ENCODE measurements at places on chromosomes 2 and 18.
A peak's percentile ranks its signal among the peaks of the same experiment; 100 is the strongest.

DNA sequence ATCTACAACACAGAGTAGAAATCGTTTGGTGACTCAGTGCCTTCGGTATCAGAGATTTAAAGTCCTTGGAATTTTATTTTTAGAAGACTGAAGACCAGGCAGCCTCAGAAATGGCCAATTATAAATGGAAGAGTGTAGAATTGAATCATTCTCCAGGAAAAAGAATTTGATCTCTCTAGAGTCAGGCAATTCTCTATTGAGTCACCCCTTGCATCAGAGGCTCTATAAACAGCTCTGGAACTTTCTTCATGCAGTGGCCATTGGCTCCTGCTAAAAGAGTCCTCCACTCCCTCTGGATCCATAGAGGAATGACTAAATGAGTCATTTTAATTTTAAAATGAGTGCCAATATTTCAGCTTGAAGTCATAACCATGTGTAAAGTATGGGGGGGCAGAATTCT, 816.2 kb downstream of the TDRD15 start:
- DNase-seq: peak; percentile 30

DNA sequence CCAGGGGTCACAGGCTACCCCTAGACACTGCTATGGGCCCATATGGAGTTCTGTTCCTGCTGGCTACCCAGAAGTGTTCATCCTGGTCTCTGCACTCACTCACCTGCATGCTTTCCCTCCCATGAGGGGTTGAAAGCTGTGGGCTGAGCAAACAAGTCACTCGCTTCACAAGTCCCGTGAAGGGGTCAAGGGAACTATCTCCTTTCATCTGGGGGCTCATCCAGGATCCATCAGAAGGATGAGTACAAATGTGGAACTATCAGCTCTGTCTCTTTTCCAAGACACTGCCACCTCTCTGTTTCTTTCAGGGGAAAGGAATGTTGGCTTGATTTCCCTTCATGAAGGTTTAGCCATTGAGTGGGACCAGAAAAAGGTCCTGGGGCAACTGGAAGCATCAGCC, 21.7 kb downstream of the SULT1C4 start:
- no peak for DNase-seq

- DNase-seq: no peak
These were observed 48.0 kb downstream of the GBX2 start for GRCh38 chr2:236120141-236120601.

- no peak for DNase-seq
These were observed at the start of gene NPPC for GRCh38 chr2:231926180-231926741. NPPC (minus strand) TSS chr2:231926396; CDS start chr2:231926249, 147 bp downstream.

- no peak for DNase-seq
These were observed 109.1 kb downstream of the PLEKHA3 start for GRCh38 chr2:178589335-178589734.

Measured in fibroblast of skin of left biceps (primary cell).